Immature natural killer cell (primary cell): ENCODE measurements at places on chromosomes 12 and 14.

DNA sequence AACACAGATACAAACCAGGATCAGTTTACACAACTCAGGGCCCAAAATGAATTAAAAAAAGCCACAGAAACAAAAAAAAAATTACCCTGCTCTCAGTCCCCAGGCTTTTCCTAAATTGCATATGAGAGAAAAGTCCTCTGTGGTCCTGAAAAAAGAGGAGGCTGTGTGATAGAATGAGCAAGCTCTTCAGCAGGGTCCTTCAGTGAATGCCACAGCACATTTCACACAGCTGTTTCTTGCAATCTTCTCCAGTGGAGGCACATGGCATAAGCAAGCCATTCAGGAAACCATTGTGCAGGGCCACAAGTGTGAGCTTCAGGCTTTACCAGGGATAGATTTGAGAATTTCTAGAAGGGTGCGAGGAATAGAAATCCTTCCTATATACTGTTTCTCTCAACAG lies 168.5 kb downstream of the PPM1H start:
- H3K27me3 ChIP-seq: no peaks in the 10 kb centered on the region
- no peak overlapping the region for H3K4me3 ChIP-seq
- H3K27ac ChIP-seq: no peak overlapping the region
- DNase-seq: no peak
- H3K36me3 ChIP-seq: no peaks in the 10 kb centered on the region

- no peak overlapping the region for H3K4me3 ChIP-seq
- peaks cover 16% of the 10 kb centered on the region for H3K36me3 ChIP-seq
- peak overlapping the region; percentile 76 for H3K27ac ChIP-seq
- no peaks in the 10 kb centered on the region for H3K27me3 ChIP-seq
- DNase-seq: peak; percentile 32
Observed at GRCh38 chr12:15899282-15899870, 11.8 kb upstream of the DERA start.

GRCh38 chr12:110538869-110539622 lies 36.9 kb downstream of the RAD9B start:
- no peak for DNase-seq
- H3K4me1 ChIP-seq: peaks cover 8% of the 10 kb centered on the region
- no peaks in the 10 kb centered on the region for H3K27me3 ChIP-seq
- H3K27ac ChIP-seq: peak overlapping the region; percentile 73

- peaks cover 3% of the 10 kb centered on the region for H3K36me3 ChIP-seq
- H3K27me3 ChIP-seq: no peaks in the 10 kb centered on the region
- no peak overlapping the region for H3K4me3 ChIP-seq
- H3K27ac ChIP-seq: no peak overlapping the region
- H3K4me1 ChIP-seq: peaks cover 29% of the 10 kb centered on the region
Observed at GRCh38 chr12:39427360-39427808, 15.5 kb downstream of the KIF21A start.

GRCh38 chr14:93121030-93121834 lies 5.5 kb upstream of the ITPK1 start:
- peaks cover 10% of the 10 kb centered on the region for H3K4me1 ChIP-seq
- DNase-seq: no peak
- no peak overlapping the region for H3K4me3 ChIP-seq
- H3K27ac ChIP-seq: no peak overlapping the region
- H3K36me3 ChIP-seq: no peaks in the 10 kb centered on the region

- peaks cover 94% of the 10 kb centered on the region for H3K4me1 ChIP-seq
- DNase-seq: no peak
- peaks cover 15% of the 10 kb centered on the region for H3K36me3 ChIP-seq
- peaks cover 10% of the 10 kb centered on the region for H3K27me3 ChIP-seq
- peak overlapping the region; percentile 97 for H3K27ac ChIP-seq
- peak overlapping the region; percentile 99 for H3K4me3 ChIP-seq
Observed at GRCh38 chr12:75481013-75481705, 604 bp downstream of the GLIPR1 start.

GRCh38 chr12:27906658-27907473 lies 65.7 kb downstream of the PTHLH start:
- no peak for DNase-seq
- no peaks in the 10 kb centered on the region for H3K4me1 ChIP-seq

DNA sequence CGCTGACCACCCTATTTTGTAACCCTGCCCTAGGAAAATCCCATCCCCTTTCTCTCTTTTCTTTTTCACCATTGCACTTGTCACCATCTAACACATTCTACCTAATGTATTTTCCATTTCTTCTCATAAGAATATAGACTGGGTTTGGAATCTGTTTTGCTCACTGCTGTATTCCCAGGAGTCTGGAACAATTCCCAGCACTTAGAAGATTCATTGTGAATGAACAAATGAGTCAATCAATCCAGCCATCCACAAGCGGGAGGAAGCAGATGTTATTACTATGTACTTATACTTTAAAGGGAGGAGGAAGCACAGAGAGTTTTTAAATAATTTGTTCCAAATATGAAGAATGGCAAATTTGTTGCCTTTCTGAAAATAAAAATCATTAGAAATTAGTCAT lies 142.1 kb downstream of the KIF21A start:
- DNase-seq: no peak
- peaks cover 8% of the 10 kb centered on the region for H3K4me1 ChIP-seq
- H3K36me3 ChIP-seq: peaks cover 24% of the 10 kb centered on the region
- H3K4me3 ChIP-seq: no peak overlapping the region

GRCh38 chr14:78445275-78445674 lies 275.1 kb downstream of the NRXN3 start:
- H3K4me3 ChIP-seq: no peak overlapping the region
- H3K27ac ChIP-seq: no peak overlapping the region
- no peak for DNase-seq
- H3K36me3 ChIP-seq: no peaks in the 10 kb centered on the region
- no peaks in the 10 kb centered on the region for H3K4me1 ChIP-seq

- H3K4me1 ChIP-seq: no peaks in the 10 kb centered on the region
- H3K27me3 ChIP-seq: peaks cover 7% of the 10 kb centered on the region
- no peak overlapping the region for H3K4me3 ChIP-seq
- no peak for DNase-seq
- no peak overlapping the region for H3K27ac ChIP-seq
Observed at GRCh38 chr12:109737126-109737525, 23.5 kb downstream of the FAM222A start.

GRCh38 chr12:58268069-58268468 lies 326.7 kb downstream of the ATP23 start:
- no peak overlapping the region for H3K4me3 ChIP-seq
- DNase-seq: no peak
- no peaks in the 10 kb centered on the region for H3K36me3 ChIP-seq
- H3K27ac ChIP-seq: no peak overlapping the region
- no peaks in the 10 kb centered on the region for H3K4me1 ChIP-seq
- H3K27me3 ChIP-seq: no peaks in the 10 kb centered on the region

GRCh38 chr14:103890052-103890371 lies 38.2 kb upstream of the TDRD9 start:
- no peak for DNase-seq
- H3K36me3 ChIP-seq: no peaks in the 10 kb centered on the region
- no peak overlapping the region for H3K4me3 ChIP-seq
- peaks cover 2% of the 10 kb centered on the region for H3K27me3 ChIP-seq
- no peaks in the 10 kb centered on the region for H3K4me1 ChIP-seq
- H3K27ac ChIP-seq: no peak overlapping the region

- H3K4me3 ChIP-seq: no peak overlapping the region
- no peak overlapping the region for H3K27ac ChIP-seq
- no peaks in the 10 kb centered on the region for H3K27me3 ChIP-seq
- no peak for DNase-seq
- peaks cover 13% of the 10 kb centered on the region for H3K4me1 ChIP-seq
- H3K36me3 ChIP-seq: peaks cover 2% of the 10 kb centered on the region
Observed at GRCh38 chr12:92156704-92157395, 11.2 kb upstream of the BTG1 start.

DNA sequence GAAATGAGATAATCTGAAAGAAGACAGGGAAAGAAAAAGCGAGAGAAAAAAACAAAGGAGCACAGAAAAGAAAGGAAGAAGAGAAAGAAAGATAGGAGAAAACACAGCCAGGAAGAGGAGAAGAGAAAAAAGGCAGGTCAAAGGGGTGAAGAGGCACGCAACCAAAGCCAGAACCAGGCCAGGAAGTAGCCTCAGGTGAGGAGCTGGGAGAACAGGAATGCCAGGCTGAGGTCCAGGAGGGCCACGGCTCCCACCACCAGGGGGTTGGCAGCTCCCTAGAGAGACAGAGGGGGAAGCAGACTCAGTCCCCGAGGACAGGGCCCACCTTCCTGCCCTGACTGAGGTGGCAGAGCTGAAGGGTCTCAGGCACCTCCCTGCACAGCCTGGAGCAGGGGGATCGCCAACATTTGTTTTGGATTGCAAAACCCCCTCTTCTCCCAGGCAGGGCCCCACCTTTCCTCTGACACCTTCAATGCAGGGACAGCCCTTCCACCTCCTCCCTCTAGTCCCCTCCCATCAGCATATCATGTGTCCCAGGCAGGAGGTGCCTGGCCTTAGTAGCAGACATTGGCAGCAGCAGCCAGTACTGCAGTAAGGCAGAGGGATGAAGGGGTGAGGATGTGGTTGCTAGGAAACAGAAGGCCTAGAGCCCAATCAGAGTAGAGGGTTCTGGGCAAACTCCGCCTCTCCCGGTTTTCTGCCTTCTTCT lies 2.0 kb upstream of the AP1G2 start:
- H3K36me3 ChIP-seq: peaks cover 4% of the 10 kb centered on the region
- peaks cover 28% of the 10 kb centered on the region for H3K4me1 ChIP-seq
- peaks cover 5% of the 10 kb centered on the region for H3K27me3 ChIP-seq
- DNase-seq: no peak

DNA sequence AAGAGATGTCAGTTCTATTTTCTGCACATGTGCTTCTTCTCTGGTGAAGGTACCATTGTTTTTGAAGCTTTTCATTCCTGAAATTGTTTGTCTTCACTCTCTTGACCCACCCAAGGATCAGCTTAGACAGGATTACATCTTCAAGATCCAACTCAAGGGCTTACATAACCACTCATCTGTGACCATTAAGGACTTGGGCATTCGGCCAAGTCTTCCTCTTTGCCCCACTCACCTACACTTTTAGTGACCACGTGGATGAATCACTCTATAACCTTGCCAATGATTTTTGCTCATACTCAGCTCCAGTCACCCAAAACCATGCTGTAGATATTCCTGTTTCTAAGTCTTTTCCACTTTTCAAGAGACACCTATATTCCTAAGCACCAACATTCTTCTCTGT lies 36.5 kb upstream of the SSTR1 start:
- H3K4me3 ChIP-seq: no peak overlapping the region
- no peak overlapping the region for H3K27ac ChIP-seq
- no peak for DNase-seq
- no peaks in the 10 kb centered on the region for H3K4me1 ChIP-seq
- peaks cover 4% of the 10 kb centered on the region for H3K36me3 ChIP-seq
